ENCODE measurements at places on chromosomes 2 and 18.
A peak's percentile ranks its signal among the peaks of the same experiment; 100 is the strongest.

DNA sequence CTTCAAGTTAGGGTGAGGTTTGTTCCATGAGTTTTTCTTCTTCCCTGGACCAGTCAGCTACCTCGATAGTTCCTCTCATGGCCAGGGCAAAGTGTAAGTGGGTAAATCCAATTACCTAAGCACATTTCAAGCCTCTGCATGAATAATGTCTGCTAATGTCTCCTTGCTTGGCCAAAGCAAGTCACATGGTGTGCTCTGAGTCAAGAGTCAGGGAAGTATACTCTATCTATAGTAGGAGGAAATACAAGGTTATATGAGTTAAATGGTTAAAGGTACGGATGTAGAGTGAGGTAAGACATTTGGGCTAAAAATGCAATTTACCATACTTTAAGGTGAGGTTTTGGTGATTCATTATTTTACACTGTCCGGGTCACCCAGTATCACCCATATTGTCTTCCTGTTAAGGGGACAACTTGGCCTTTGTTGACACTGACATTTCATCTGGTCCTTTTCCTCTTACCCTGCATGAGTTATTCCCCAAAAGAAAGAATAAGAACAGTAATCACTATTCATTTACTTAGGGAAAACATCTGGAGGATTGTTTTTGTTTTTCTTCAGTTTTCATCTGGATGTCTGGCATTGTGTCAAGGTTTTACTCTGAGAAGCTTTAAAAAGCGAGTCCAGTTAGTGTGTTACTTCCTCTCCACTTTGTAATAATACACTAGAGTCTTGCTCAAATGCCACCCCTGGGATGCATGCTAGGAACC, 405.5 kb downstream of the RND3 start:
- no peak for DNase-seq

- DNase-seq: no peak
Measured at GRCh38 chr2:71640489-71640888, 187.1 kb downstream of the DYSF start.

DNA sequence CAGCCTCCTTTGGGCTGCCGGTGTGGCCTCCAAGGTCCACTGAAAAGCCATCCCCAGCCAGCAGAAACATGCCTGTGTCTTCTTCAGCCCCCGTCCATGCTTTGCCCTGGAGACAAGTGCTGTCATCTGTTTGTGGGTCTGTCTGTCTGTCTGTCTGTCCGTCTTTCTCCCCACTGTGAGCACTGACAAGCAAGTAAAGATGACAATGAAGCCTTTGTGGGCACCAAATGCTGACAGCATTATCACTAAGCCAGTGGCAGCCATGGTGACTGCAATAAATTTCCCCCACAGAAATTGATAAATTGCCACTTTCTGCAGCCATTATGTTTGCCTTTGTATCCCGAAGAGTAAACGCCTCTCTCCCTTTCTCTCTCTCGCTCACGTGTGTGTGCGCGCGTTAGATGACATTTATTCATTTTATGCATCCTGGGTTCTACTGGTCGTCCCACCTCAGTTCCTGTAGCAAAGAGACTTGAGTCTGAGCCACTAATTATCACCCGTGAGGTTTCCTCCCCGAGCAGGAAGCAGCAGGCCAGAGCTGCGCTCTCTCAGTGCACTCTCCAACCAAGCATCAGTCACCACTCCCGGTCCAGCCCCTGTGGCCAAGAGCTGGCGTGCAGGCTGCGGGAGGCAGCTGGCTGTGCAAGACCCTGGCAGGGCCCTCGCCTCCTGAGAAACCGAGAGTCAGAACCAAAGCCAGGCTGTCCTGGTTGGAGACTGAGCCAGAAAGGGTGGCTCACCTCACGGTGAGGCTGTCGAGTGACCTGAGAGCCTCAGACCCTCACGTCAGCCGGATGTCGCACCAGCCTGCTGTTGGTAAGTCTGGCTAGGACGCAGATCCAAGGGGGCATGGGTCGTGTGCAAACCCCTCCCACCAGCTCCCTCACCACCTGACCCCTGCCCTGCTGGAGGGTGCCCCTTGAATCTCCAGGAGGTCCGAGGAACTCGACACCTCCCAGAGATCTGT, 6.9 kb downstream of the STEAP3 start:
- DNase-seq: peak; percentile 63

- DNase-seq: no peak
Measured at GRCh38 chr18:50886929-50887328, 8.0 kb downstream of the ME2 start.

GRCh38 chr2:109523121-109523520, 90.6 kb downstream of the SEPTIN10 start:
- DNase-seq: no peak

- peak; percentile 58 for DNase-seq
Measured at GRCh38 chr2:23753291-23754010, 173.5 kb downstream of the ATAD2B start.

GRCh38 chr18:44927127-44927849, 246.6 kb downstream of the SETBP1 start:
- no peak for DNase-seq

- DNase-seq: no peak
Measured at GRCh38 chr2:164692958-164693357, 71.7 kb upstream of the GRB14 start.

GRCh38 chr2:31359229-31359628, 55.3 kb downstream of the XDH start:
- DNase-seq: no peak

GRCh38 chr18:80201739-80202138, 45.6 kb downstream of the PARD6G start:
- DNase-seq: no peak

Data from IMR-90 (cell line).